HT1080 (cell line): ENCODE measurements at places on chromosomes 12 and 14. TPM values are rescaled to one million over a fixed set of nuclear protein-coding genes. Genes with fewer than 3 reads are reported as not detected.

DNA sequence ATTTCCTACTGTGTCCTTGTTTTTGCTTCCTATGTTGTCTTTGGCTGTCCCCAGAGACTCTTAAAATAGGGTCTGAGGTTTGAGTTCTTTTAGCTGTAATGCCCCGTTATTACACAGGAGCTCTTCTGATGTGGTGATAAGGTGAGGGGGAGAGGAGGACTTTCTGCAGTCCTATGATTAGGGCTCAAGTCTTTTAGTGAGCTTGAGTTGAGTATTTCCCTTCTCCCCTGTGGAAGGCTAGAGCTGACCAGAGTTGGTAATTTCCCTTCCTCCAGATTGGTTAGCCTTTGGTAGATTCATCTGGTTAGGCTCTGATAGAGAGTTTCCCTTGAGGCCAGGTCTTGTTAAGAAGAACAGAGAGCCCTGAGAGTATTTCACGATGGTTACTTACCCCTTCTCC lies 4.3 kb upstream of the HIF1A start:
- no peak for DNase-seq

DNA sequence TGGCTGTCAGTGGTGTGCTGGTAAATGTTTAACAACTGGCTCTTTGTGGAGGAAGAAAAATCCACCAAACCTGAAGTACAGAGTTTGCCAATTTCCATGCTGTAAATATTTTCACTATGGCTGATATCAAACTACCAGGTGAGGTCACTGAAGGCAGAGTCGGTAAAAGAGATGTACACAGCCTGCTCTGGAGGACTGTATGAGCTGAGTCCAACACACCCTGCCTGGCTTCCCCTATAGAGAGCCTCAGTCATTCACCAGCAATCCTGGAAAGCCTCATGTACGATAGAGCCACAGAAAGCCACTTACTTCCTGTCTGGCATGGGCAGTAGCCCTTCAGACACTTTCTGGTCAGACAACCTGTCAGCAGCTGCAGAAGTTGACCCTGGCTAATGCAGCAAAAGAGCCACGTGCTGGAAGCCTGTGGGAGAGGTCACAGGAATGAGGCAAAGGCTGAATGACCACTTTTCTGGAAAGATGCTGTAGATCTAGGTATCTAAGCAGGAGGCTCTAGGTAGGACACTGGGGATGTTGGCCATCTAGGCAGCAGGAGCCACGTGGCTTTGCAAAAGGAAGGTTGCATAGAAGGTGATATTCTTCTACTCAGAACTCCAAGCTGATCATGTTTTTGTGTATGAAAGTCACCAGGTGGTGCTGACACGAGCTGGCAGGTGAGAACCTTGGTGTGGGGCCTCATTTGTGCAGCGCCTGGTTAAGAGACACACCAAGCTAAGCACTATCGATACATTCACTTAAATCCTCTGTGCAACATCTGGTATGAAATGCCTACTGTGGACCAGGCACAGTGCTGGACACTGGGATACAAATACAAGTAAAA lies 553.9 kb downstream of the VRK1 start:
- no peak for DNase-seq

DNA sequence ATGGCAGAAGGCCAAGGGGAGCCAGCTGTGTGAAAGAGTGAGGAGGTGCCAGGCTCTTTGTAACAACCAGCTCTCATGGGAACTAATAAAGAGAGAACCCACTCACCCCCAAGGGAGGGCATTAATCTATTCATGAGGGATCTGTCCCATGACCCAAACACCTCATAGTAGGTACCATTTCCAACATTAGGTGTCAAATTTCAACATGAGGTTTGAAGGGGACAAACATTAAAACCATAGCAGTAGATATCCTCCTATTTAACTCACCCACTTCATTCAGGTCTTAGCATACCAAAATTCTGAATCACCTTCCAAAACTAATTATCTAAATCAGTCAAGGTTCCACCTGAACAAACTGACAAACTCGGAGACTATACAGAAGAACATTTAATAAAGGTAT lies 75.3 kb downstream of the PPFIA2 start:
- no peak for DNase-seq

DNA sequence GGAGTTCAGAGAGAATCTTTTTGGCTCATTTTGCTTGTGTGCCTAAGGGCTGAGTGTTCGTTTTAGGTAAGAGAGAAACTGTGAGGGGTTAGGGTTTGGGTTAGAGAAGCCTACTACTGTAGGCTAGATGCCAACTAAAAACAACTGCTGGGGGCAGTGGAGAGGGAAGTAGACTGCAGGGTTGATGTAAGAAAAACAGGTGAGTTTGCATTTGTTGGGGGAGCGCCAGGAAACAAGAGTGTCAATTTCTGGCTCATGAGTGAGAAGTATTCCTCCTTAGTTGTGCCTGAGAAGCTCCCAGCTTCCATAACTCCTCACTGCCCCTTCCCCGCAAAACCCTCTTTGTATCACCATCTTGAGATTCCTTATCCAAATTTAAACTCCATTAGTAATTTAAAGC lies 92.3 kb downstream of the DERA start:
- DNase-seq: no peak

DNA sequence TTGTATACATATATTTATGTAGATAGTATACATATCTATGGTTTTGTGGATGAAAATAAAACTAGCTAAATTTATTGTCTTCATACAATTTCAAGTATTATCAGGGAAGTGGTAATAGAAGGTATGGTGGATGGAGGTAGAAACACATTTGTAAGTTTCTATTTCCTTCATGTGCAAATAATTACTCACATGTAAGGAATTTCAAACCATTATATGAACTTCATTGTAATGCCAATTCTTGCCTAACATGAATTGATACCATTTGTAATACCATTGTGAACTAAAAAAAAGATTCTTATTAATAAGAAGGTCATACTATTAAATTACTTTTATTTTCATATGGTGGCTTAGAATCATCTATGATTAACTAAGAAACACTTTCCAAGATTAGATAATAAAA lies 20.1 kb upstream of the PPFIA2 start:
- DNase-seq: no peak

DNA sequence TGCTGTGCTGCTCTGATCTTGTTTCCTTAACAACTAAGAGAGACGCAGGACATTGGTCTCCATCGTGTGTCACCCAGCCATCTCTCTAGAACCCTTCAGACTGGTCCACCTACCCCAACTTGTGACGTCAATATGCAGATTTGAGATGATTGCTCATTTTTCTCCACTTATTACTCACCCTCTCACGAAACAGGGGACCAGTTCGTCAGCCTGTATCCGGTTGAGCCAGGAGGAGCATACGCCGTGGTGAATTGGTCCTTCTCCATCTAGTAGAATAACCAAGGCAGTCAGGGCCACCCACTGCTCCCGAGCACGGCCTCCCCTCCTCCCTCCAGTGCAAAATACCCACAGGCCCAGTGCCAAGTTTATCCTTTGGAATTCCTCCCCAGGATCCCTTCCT lies 36.2 kb upstream of the FBXO21 start:
- DNase-seq: peak; percentile 38

- DNase-seq: no peak
These were observed 286.6 kb upstream of the PWP1 start for GRCh38 chr12:107399046-107399445.

- no peak for DNase-seq
These were observed 83.2 kb downstream of the PAH start for GRCh38 chr12:102833687-102834441.

DNA sequence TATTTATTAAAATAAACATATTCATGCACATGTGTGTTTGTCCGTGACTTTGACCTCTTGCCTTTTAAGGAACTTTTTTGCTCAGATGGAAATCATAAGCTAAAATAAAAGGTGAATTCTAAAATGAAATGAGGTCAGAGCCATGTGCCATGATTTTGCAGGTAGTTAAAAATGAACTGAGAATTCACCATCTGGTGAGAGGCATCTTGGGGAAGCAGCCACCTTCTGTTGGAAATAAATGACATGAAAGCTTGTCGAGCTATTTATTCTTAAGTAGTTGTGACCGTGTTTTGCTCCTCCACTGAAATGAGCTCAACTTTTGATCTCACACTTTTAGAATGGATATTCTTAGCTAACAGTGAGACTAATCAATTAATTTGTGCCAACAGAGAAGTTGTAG lies 56.8 kb upstream of the CNOT2 start:
- no peak for DNase-seq

DNA sequence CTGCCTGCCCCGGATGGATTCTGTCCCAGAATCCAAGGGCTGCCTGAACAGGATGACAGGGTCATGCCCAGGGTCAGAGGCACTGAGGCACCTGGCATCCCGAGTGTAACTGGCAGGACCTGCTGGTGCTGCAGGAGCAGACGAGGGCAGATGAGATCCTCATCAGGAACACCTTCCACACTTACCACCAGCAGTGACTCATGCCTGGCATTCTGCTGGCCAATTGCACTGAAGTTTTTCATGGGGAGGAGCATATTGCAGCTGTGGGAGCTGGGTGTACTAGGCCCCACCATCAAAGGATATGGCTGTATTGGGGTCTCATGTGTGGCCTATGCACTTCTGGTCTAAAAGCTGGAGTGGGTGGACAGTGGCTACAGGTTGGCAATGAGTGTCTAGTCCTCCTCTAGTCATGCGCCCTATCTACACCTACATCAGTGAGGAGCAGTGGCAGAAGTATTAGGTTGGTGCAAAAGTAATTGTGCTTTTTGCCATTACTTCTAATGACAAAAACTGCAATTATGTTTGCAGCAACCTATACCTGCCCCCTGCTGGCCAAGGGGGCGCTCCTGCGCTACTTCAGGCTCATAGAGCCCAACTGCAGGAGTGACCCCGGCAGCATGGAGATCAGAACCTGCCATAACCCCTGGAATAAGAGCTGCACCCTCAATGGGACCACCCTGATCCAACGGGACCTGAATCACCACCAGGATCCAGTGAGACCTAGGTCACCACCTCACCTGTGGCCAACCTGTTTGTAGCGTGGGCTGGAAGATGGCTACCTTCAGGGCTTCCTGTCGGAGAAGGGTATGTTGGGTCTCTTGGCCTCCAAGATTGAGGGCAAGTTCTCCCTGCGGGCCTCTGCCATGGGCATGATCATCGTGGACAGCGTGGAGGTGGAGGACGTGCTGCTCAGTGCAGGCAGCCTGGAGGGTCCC lies 8.0 kb upstream of the C12orf42 start:
- DNase-seq: no peak

- no peak for DNase-seq
These were observed 14.4 kb upstream of the CDK17 start for GRCh38 chr12:96414637-96415036.

DNA sequence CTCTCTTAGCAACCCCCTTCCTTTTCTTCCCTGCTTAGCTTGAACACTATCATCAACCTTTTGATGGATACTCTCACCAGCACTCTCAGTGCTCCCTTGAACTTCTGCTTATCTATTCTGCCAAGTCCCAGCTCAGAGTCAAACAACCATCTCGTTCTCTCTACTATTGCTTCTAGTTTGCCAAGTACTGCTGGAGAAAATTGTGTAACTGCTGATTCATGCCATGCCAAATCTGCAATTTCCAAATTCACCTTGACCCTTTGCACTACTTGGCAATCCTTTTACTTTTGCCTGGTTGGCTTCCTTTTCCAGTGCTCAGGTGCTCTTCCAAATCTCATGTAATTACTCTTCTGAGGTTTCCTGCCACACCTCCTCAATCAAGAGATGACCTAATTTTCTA lies 2.8 kb upstream of the CCDC196 start:
- no peak for DNase-seq

GRCh38 chr12:124352839-124353238 lies 57.9 kb downstream of the RFLNA start:
- DNase-seq: no peak

DNA sequence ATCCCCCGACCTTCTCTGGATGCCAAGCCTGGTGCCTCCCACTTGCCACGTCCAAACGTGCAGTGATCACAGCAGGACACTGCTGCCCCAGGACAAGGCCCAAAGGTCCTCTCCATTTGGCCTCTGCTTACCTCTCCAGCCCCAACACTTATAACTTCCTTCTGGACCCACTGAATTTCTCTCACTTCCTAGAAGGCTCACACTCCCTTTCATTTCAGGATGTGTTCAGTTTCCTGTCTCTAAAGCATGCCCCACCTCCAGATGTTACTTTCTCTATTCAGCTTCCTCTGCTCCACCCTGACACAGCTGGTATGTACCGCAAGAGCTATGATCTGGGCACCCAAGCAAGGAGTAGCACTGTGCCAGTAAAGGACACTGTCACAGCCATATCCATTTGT lies 33.0 kb downstream of the CDKL1 start:
- peak; percentile 78 for DNase-seq

DNA sequence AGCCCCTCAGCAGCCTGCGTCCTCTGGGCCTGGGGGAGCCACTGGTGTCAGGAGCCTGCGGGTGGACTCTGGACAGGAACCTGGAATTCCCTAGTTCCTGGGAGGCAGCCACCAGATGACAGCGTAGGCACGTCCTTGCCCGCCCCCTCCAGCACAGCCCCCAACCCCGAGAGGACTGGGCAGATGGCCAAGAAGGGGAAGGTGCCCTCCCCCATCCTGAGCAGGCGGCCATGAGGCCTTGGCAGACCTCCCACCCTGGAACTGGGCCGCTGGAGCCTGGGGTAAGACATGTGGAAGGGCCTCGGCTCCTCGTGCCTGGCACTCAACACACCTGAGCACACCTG lies 60.4 kb upstream of the FBRSL1 start:
- DNase-seq: peak; percentile 28

DNA sequence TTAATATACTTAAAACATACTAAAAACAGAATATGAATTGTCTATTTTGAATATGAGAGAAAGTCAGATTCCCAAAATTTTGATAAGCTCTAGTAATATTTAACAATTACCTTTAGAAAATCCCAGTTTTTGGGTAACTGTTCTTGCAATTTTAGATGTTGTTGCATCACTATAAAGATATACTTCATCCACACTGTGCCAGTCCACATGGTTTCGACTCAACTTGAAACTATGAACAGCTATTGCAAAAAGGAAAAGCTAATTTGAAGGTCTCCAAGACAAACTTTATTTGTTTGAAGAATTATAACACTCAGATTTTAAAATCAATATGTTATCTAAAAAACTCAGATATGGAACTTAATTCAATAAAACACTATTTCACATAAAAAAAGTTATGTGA lies 59.9 kb downstream of the DDHD1 start:
- no peak for DNase-seq

DNA sequence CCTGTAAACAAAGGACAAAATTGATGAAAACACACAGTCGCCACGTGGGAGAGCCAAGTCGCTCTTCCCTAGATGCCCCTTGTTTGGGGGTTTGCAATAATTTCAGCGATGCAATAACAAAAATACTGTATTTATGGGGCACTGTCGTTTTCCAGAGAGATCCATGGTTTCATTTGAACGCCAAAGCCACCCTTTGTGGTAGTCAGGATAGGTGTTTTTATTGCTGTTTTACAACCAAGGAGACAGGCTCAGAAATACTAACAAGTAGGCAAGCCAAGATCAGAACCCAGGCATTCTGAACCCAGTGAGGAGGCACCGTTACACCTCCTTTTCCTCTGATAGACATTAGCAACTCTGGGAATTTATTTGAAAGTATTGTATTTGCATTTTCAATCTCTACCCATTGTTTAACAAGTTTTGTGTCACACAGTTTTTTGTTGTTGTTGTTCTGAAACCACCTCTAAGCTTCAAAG lies 831 bp upstream of the BTBD7 start:
- no peak for DNase-seq

Gene GLIPR1L1
- total RNA-seq: not detected in 2 replicates

Gene PIANP
- total RNA-seq: 0.45 TPM in 1 of 2 replicates, not detected in the other

Gene TTC8
- total RNA-seq: 15.2 and 21.5 TPM in 2 replicates
